ENCODE measurements at places on chromosomes 5 and 9. TPM values are rescaled to one million over a fixed set of nuclear protein-coding genes. Genes with fewer than 3 reads are reported as not detected.

CDC25C gene
- not detected for total RNA-seq

C5 gene
- total RNA-seq = 3.9 TPM

NIPBL gene
- total RNA-seq = 15.0 TPM

CTNND2 gene
- total RNA-seq = not detected

TMEM215 gene
- total RNA-seq = not detected

DNA sequence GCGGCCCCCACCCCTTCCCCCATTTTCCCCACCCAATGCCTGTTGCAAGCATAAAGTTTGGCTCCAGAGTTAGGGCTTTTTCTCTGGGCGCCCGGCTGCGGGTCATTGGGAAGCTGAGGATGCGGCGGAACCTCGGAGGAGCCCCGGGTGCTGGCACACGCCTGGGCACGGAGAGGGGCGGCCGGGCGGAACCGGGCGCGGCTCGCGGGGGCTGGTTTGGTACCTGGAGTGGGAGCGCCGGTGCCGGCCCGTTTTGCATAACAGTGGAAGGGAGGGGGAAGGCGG is 1.2 kb downstream of the PPARGC1B start:
- no peak for DNase-seq
- peaks cover 18% of the 10 kb centered on the region for H3K4me1 ChIP-seq
- no peaks in the 10 kb centered on the region for H3K27me3 ChIP-seq
- no peaks in the 10 kb centered on the region for H3K36me3 ChIP-seq
- peak overlapping the region; percentile 92 for H3K4me3 ChIP-seq

GRCh38 chr5:7146886-7147285 is 249.1 kb upstream of the ADCY2 start:
- H3K36me3 ChIP-seq = no peaks in the 10 kb centered on the region
- no peaks in the 10 kb centered on the region for H3K4me1 ChIP-seq
- no peak for DNase-seq
- H3K27ac ChIP-seq = no peak overlapping the region
- no peaks in the 10 kb centered on the region for H3K27me3 ChIP-seq

DNA sequence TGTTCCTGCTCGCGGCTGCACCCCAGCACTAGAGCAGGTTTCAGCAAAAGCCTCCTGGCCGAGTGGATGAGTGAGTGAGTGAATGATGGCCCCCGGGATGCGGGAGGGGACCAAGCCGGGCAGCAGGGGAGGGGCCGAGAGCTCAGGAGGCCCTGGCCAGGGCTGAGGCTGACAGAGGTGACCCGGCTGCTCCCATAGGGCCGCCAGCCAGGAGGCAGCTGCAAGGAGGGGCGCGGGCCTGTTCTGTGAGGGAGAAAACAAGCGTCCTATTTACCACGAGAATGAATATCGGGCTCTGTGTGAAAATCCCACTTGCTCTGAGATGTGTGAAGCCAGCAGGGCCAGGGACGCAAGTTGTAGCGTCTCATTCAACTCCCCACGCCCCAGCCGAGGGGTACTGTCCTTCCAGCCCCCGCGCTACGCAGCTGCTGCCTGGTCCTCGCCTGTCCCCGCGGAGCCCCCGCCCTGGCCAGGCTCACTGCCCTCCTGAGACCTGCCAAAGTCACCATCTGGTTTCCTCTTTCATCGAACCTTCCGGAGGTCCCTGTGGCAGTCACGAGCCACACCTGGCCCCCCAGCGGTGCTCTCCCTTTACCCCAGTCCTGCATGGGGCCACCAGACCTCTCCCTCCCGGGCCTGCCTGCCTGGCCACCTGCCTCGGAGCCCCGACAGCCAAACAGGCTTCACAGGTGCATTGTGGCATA is 38.8 kb downstream of the RASGEF1C start:
- peaks cover 7% of the 10 kb centered on the region for H3K27me3 ChIP-seq
- H3K4me1 ChIP-seq = no peaks in the 10 kb centered on the region
- H3K36me3 ChIP-seq = no peaks in the 10 kb centered on the region
- H3K27ac ChIP-seq = no peak overlapping the region

GRCh38 chr5:115718927-115719326 is 93.1 kb upstream of the TMED7 start:
- H3K36me3 ChIP-seq = no peaks in the 10 kb centered on the region
- no peak overlapping the region for H3K27ac ChIP-seq

GRCh38 chr5:136235321-136235720 is 42.4 kb upstream of the SMIM32 start:
- no peak overlapping the region for H3K4me3 ChIP-seq
- no peak for DNase-seq
- H3K36me3 ChIP-seq = no peaks in the 10 kb centered on the region
- H3K27me3 ChIP-seq = no peaks in the 10 kb centered on the region
- H3K4me1 ChIP-seq = no peaks in the 10 kb centered on the region
- H3K27ac ChIP-seq = no peak overlapping the region

Data from gastrocnemius medialis (tissue), 4 donors.